ENCODE measurements at places on chromosomes 7 and 10.

DNA sequence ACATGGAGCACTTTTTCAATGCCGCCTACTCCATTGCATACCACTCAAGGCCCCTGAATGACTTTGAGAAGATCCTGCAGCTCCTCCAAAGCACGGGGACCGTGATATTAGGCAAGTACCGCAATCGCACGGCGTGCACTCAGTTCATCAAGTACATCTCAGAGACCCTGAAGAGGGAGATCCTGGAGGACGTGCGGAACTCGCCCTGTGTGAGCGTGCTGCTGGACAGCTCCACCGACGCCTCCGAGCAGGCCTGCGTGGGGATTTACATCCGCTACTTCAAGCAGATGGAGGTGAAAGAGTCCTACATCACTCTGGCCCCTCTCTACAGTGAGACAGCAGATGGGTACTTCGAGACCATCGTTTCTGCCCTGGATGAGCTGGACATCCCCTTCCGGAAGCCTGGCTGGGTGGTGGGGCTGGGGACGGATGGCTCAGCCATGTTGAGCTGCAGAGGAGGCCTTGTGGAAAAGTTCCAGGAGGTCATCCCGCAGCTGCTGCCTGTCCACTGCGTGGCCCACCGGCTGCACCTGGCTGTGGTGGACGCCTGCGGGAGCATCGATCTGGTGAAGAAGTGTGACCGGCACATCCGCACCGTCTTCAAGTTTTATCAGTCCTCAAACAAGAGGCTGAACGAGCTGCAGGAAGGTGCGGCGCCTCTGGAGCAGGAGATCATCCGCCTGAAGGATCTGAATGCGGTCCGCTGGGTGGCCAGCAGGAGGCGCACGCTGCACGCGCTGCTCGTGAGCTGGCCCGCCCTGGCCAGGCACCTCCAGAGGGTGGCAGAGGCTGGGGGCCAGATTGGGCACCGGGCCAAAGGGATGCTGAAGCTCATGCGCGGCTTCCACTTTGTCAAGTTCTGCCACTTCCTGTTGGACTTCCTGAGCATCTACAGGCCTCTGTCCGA lies 12.7 kb upstream of the ATP6V0E2 start:
- no peak for DNase-seq

DNA sequence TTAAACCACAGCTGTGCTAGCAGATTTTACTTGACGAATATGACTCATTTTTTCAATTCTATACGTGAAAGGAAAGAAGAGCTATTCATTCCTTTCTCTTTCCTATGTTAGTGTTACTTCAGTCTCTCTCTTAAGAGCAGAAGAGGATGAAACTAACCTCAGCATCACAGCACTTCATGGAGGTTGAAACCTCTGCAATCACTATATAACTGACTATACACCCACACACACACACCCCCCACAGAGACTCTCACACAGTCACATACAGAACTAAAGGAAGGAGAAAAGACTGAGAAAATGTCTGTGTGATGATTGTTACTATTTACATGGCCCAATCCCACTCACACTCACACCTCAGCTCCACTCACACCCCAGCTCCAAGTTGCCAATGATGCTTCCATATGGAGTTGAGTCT lies 104.2 kb downstream of the KIF20B start:
- no peak for DNase-seq

GRCh38 chr7:54543051-54543488 lies 895 bp downstream of the VSTM2A start:
- DNase-seq, result no peak

- DNase-seq, result no peak
Observed at GRCh38 chr7:93943816-93944540, 22.4 kb downstream of the GNG11 start.

GRCh38 chr7:28224172-28224571 lies 43.6 kb upstream of the JAZF1 start:
- DNase-seq, result no peak

- DNase-seq, result no peak
Observed at GRCh38 chr10:20647756-20648155, 249.4 kb downstream of the NEBL start.

- no peak for DNase-seq
Observed at GRCh38 chr7:74223711-74224510, 14.1 kb downstream of the LAT2 start.

DNA sequence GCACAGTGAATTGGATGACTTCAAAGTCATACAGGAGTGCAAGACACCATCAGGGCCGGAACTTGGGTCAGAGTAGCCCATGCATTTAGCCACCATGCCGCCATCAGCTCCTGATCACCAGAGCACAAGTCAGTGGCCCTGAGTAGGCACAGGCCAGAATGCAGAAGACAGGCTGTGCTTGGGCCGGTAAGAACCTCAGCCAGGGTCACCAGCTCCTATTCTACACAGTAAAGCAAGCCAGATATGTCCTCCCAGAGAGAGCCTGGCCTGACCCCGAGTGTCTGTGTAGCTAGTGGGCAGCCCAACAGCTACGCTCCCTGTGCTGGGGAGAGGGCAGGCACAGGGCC lies 44.5 kb upstream of the COL13A1 start:
- DNase-seq, result no peak

- DNase-seq, result no peak
Observed at GRCh38 chr10:125707541-125708468, 11.7 kb upstream of the EDRF1 start.

DNA sequence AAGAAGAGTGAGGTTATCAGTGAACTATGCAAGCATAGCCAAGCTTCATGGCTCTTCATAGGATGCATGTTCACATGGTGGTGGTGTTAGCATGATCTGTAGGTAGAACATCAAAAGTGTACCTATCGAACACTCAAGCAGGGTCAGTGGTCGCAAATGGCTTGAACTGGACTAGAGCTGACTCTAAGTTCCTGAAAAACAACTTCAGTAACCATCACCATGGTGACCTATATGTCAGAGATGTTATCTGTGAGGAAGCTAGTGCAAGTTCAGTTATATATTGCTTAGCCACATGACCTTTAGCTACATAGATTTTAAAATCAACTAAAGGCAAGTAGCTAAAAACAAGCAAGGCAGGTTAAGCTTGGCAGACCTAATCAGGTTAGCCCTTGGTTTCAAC lies 163.1 kb upstream of the AGR3 start:
- DNase-seq, result no peak

- no peak for DNase-seq
Observed at GRCh38 chr7:27245124-27245797, 2.7 kb downstream of the EVX1 start.

- DNase-seq, result no peak
Observed at GRCh38 chr7:72334698-72335097, 77.4 kb downstream of the CALN1 start.

GRCh38 chr10:95741807-95742467 lies 14.0 kb upstream of the ENTPD1 start:
- DNase-seq, result no peak

DNA sequence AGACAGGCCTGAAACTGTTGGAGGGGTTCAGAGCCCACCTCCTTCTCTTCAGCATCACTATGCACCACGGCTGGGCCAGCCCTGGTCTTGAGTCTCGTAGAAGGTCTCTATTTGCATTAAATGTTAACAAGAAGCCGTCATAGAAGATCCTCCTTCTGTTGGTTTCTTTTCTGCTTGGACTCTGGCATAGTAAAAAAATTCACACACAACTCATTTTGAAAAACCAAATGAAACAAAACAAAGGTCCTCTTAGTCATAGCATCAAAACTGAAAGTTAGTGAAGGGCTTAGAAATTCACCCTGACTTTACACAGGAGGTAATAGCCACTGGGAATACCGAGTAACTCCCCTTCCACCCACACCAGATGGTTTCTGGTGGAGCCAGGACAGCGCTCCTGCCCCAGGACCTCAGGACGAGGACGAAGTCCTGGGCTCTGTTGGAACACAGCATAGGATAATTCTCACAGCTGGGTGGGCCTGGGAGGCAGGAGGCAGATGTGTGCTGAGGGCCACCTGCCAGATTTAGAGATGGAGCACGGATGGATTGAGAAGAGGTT lies 248.4 kb upstream of the KLF6 start:
- DNase-seq, result no peak

DNA sequence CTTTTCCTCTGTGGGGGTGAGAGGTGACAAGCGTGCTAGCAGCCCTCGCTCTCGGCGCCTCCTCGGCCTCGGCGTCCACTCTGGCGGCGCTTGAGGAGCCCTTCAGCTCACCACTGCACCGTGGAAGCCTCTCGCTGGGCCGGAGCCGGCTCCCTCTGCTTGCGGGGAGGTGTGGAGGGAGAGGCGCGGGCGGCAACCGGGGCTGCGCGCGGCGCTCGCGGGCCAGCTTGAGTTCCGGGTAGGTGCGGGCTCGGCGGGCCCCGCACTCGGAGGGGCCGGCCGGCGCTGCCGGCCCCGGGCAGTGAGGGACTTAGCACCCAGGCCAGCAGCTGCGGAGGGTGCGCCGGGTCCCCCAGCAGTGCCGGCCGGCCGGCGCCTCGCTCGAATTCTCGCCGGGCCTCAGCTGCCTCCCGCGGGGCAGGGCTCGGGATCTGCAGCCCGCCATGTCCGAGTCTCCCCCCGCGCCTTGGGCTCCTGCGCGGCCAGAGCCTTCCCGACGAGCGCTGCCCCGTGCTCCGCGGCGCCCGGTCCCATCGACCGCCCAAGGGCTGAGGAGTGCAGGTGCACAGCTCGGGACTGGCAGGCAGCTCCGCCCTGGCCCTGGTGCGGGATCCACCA lies 352.8 kb upstream of the PODXL start:
- no peak for DNase-seq

DNA sequence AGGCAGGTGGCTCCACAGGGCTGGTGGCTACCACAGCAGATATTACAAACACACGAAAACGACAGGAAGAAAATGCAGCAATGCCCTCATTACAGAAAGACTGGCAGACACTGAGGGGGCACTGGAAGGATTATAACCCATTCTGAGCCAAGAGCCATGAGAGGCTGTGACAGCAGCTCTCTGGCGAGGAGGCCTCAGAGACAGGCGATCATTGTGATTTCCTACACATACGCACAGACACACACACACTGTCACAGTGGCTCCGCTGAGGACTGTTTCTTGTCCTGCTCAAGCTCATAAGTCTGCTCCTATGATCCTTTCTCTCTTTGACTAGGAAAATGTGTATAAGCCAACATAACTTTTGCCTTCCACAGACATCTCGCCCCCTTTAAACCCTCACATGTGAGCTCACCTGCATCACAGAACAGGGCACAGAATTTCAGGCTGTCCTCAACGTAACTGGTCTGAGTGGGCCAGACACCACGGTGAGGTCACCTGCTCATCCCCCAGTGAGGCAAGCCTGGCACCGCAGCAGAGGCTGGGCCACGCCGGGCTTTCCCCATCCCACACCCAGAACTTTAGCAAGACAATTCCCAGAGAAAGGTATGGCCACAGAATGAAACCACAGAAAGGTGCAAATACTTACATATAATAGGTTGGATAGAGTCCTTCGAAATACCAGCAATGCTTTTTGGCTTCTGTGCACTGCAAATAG lies 51.7 kb downstream of the VOPP1 start:
- DNase-seq, result no peak

DNA sequence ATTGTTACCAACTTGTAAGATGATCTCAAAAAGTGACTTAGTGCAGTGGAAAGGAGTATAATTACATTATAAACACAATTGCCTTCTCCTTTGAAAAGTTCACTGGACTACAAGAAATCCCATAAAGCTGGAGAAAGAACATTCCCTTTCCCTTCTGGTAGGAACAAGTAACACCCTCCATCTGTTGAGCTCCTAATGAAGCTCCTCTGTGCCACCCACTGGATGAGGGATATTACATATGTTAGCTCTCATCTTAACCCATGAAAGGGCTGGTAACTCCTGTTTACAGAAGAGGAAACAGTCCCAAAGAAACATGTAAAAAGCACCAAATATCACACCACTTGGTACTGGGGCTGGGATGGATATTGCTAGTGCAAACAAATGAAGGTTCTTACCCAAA lies 8.1 kb downstream of the PGAM1 start:
- no peak for DNase-seq
